ENCODE measurements at places on chromosomes 4 and X.
A peak's percentile ranks its signal among the peaks of the same experiment; 100 is the strongest.

GRCh38 chr4:26788341-26788733 is 72.3 kb upstream of the STIM2 start:
- DNase-seq = no peak

DNA sequence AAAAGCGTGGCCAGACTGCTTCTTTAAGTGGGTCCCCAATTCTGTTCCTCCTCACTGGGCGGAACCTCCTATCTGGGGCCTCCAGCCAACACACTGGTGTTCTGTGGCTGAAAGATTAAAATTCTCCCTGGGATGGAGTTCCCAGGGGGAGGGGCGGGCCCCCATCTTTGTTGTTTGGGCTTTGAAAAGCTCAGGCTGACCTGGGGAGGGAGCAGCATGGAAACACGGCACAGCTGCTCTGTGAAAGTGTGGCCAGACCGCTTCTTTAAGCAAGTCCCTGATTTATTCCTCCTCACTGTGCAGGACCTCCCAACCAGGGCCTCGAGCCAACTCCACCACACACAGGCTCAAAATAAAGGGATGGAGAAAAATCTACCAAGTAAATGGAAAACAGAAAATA is 219.5 kb downstream of the TMEM47 start:
- DNase-seq = no peak

DNA sequence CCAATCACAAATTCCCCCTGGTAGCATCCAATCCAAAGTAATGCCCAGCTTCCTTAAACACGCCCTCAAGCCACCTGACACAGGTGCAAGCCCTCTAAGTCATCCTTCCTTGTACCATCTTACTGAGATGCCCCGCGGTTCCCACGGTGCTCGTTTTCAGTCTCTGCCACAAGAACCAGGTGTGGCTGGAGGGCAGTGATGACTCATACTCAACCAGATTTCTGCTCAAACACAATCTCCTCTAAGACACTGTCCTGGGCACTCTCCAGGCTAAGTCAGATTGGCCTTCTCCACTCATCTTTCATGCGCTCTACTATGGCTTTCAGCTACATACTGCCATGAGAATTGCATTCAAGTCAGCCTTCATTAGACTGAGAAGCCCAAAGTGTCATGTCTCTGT is 3.5 kb downstream of the SH3KBP1 start:
- DNase-seq = no peak

- no peak for DNase-seq
Observed at GRCh38 chr4:13994016-13994415, 366.5 kb upstream of the BOD1L1 start.

GRCh38 chr4:183353557-183353956 is 31.3 kb upstream of the CLDN24 start:
- no peak for DNase-seq

DNA sequence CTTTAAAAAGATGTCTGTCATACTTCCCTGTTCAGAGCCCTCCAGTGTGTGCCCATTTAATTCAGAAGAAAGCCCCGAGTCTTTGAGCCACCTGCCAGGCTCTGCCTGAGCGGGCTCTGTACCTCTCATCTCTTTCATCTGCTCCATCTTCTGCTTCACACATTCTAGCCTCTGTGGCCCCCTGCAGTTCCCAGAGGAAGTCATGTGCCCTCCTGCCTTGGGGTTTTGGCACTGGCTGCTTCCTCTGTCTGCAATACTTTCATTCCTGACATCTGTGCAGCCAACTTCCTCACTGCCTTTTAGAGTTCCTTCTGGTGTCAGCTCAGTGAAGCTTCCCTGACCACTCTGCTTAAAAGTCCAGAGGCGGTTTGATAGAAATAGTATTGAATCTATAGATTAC is 6.2 kb upstream of the STK32B start:
- no peak for DNase-seq

DNA sequence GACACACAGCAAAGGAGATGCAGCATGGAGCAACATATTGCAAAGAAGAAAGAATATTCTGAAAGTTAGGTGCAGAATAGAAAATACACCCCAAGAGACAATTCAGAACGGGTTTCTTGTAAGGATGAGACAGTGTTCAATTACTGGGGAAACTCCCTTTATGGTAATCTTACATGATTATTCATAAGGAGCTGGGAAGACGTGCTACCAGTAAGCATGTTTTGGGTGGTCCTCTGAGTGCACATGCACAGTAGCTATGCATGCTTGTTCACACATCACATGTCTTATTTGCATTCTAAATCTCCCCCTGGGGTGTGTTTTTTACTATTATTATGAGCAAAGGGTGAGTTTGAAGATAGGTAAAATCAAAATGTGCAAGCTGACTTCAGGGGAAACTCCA is 1448.8 kb downstream of the TECRL start:
- no peak for DNase-seq

DNA sequence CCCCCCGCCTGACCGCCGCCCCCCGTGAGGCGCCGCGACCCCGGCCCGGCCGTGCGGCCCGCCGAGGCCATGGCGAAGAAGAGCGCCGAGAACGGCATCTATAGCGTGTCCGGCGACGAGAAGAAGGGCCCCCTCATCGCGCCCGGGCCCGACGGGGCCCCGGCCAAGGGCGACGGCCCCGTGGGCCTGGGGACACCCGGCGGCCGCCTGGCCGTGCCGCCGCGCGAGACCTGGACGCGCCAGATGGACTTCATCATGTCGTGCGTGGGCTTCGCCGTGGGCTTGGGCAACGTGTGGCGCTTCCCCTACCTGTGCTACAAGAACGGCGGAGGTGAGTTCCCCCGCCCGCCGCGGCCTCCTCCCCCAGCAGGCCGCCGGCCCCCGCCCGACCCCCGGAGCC is 780 bp downstream of the SLC6A8 start:
- no peak for DNase-seq

- DNase-seq = no peak
Observed at GRCh38 chr4:165758086-165758485, 115.0 kb upstream of the TLL1 start.

DNA sequence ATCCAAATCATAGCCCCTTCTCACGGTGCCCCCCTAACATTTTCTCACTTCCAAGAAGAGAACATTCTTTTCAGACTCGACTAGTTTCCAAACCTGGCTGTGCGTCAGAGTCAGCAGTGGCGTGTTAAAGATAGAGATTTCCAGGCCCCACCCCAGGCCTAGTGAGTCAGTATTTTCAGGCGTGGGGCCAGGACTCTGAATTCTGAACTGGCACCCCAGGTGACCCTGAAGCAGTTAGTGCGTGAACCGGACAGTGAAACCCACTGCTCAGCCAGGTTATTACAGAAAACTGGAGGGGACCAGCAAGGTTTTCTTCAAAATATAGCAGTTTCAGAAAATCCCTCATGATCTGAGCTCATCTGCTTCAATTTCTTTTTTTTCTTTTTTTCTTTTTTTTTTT is 35.0 kb upstream of the BCOR start:
- no peak for DNase-seq

DNA sequence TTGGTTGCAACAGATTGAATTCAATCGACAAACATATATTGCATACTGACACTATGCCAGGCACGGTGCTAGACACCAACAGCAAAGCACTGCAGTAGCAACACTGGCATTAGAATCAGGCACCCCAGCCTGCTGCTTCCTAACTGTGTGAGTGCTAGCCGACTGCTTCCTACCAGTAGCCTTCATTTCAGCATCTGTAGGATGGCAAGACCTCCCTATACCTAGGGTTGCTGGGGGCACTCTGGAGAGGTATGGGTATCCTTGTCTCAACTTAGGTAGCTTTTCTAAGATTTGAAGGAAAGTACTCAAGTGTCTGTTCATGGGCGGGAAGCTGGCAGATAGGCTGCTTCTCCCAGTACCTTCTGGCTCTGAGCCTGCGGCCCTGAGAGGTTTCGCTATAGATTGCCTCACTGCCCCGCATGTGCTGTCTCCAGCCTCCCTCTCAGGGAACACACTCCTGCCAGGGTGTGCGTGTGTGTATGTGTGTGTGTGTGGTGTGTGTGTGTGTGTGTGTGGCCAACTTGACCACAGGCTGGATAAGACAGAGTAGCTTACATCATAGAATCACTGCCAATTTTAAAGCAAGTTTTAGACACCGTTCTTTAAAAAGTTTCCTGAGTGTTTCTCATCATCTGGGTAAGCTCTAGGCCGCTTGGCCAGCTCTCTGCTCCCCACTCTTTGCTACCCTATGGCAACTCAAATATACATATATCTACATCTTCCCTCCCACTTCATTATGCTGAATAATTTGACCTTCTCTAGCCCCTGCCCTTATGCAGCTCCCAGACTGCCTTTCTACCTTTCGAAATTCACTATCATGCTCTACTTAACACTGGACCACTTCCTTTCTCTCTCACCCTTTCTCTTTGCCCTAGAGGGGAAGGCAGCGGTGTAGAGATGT is 97.0 kb upstream of the PJA1 start:
- DNase-seq = no peak

- DNase-seq = no peak
Observed at GRCh38 chr4:95701500-95702170, 138.3 kb upstream of the PDHA2 start.

GRCh38 chr4:137955595-137955994 is 286.6 kb downstream of the SLC7A11 start:
- DNase-seq = no peak

GRCh38 chr4:100953616-100954015 is 393.7 kb downstream of the PPP3CA start:
- no peak for DNase-seq

DNA sequence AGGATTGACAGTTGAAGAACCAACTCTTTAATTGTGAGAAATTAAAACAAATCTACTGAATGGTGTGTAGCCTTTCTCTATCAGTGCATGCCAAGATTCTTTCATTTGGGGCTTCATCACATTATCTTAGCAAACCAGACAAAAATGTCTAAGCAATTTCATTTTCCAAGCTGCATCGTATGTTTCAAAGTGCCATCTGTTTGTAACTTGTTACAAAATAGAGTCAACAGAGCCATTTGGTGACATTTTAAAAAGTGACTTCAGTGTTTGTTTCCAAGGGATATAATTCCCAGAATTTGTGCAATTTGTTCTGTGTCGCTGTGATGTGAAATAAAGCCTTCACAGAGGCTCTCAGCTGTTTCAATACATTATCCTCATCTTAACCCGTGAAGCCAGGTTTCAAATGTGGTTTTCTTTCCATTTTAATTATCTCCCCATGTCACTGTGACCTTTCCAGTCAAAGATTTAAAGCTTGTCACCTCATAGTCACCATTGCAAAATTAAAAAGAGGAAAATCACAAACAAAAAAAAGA is 46.0 kb upstream of the C1QTNF7 start:
- no peak for DNase-seq

DNA sequence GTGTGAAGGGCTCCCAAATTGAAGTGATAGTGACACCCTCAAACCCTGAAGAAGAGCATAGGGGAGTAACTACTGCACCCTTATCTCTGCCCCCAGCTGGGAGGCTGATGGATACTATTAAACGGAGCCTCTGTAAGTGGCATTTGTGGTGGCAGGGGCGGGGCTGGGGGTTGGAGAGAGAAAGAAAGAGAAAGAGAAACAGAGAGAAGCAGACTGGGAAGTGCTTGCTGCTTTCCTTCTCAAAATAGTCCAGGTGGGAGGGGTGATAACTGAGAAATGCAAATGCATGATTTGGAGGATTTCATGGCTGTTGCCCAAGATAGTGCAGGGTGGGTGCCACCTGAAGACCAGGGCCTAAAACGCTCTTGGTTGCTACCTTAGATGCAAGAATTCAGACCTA is 253.5 kb upstream of the GATB start:
- peak; percentile 4 for DNase-seq

- DNase-seq = no peak
Observed at GRCh38 chr4:7389719-7390118, 45.0 kb downstream of the PSAPL1 start.

- DNase-seq = no peak
Observed at GRCh38 chrX:129963729-129964128, 18.7 kb upstream of the BCORL1 start.

DNA sequence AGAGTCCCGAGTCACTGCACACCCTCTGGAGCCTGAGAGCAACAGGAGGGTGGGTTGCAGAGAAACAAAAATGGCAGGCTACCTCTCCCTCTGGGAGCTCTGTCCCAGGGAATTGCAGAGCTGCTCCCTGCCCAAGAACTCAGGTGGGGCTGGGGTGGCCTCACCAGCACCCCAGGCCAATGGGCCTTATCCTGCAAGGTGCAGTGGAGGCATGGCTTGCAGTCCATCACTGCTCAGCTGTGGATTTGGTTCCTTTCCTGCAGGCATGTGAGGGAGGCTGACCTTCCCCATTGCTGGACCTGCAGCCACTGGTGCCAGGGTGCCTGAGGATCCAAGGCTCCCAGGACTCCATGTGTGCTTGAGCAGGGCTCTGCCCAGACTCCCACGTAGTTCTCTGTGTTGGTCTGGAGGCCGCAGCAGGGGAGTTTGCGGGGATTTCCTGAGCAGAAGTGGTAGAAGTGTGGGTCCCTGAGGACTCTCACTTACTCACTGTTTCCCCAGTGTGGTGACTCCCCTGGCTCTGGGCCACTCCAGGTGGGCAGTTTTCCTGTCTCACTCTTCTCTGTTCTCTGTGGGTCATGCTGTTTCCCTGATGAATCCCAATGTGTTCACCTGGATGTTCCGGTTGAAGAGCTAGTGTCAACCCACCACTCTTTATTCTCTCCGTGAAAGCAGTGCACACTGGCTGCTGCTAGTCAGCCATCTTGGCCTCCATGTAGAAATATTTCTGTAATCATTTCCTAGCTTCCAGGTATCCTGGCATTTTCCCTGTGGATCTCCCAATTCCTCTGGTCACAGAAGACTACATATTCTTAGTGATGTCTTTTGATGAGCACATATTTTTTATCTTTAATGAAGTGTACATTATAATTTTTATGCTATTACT is 82.3 kb downstream of the ARHGAP24 start:
- DNase-seq = no peak

GRCh38 chr4:177293208-177294033 is 16.3 kb upstream of the NEIL3 start:
- DNase-seq = no peak

- DNase-seq = no peak
Observed at GRCh38 chrX:92232182-92232581, 453.0 kb downstream of the PCDH11X start.

DNA sequence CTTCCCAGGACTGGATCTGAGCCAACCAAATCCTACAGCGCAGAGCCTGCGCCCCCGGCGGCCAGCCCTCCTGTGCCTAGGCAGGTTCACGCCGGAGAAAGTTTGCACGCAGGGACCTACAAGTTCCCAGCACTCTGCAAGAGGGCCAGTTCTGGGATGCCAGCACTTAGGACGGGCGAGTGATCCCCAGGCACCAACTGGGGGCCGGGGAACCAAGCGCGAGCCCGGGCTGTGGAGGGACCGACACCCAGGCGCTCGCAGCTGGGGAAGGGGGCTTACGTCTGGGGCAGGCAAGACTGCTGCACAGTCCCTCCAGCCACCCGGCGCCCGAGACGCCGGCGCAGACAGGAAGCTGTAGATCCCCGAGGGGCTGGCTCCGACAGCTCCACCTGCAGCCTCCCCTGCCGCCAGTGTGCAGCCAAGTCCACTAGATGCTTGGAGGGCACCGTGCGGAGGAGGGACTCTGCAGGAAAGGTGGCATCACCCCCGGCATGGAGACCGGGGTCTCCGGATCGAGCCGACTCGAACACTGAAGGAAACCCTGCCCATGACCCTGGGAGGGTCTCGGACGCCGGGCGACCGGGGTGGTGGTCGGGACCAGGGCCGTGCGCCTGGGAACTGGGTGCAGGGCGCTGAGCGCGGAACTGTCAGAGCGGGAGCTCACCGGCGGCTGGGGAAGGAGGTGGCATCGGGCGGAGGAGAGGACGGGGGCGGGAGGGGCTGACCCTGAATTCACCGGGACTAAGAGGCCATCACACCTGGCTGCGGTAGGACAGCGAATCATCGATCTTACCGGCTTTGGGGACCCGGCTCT is 566 bp downstream of the CORIN start:
- no peak for DNase-seq

Measured in activated CD8-positive, alpha-beta memory T cell treated with anti-CD3 and anti-CD28 coated beads for 4 hours (primary cell).